ENCODE measurements at places on chromosomes 4 and X.
A peak's percentile ranks its signal among the peaks of the same experiment; 100 is the strongest.

DNA sequence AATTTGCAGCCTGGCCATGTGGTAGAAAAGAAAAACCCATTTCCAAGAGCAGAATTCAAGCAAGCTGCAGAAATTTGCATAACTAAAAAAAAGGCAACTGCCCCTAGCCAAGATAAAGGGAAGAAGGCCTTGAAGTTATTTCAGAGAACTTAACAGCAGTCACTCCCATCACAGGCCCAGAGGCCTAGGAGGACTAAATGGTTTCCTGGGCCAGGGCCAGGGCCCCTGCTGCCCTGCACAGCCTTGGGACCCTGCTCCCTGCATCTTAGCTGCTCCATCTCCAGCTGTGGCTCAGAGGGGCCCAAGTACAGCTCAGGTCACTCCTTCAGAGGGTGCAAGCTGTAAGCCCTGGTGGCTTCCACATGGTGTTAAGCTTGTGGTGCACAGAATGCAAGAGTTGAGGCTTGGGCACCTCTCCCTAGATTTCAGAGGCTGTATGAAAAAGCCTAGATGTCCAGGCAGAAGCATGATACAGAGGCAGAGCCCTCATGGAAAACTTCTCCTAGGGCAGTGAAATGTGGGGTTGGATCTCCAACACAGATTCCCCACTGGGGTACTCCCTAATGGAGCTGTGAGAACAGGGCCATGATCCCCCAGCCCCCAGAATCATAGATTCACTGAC is 6.7 kb upstream of the MID2 start:
- DNase-seq, result no peak

DNA sequence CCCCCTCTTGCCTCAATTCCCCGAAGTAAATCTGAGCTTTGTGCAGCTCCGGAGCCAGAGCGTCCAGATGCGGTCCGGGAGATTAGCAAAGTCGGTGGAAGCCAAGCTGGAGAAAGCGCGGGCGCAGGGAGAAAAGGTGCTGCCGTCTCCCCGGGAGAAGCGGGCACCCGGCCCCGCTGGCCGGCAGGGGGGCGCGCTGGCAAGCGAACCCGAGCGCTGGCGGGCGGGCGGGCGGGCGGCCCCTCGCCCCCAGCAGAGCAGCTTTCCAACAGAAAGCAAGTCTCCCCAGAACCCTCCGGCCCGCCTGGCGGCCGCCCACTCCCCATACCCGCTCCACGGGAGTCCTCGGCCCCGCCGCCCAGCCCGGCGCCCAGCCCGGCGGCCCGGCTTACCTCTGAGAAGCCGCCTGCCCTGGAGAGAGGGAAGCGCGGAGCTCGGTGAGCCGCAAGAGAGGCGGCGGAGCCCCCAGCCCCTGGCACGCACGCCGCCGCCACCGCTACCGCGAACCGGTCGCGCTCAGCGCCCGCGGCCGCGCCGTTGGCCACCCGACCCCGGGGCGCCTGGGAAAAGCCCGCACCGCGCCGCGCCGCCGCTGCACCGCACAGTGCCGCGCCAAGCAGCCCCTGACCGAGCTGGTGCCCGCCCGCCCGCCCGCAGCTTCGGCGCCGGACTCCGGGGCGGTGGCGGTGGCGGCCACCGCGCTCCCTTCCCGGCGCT is 529 bp upstream of the CITED1 start:
- DNase-seq, result no peak

DNA sequence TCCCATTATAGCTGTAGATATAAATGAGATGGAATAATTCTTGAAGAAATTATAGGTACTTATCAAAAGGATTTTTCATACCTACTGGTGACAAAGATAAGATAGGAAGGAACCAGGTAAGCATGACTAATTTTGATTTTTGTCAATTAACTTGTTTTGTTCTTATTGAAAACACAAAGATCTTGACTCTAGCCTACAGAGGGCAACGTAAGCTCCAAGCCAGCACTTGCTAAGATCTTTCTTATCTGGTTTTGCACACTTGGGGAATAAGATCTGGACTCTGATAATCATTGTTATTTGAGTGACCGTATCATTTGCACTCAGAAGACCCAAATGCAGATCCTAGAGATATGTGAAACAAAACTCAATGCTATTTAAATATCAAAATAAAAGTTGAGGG is 223.4 kb downstream of the VEGFC start:
- DNase-seq, result no peak

- no peak for DNase-seq
Measured at GRCh38 chr4:76203541-76203940, 10.1 kb downstream of the SCARB2 start.

- DNase-seq, result no peak
Measured at GRCh38 chrX:10506781-10507180, 113.6 kb downstream of the MID1 start.

- no peak for DNase-seq
Measured at GRCh38 chrX:18353931-18354368, 538 bp downstream of the SCML2 start.

DNA sequence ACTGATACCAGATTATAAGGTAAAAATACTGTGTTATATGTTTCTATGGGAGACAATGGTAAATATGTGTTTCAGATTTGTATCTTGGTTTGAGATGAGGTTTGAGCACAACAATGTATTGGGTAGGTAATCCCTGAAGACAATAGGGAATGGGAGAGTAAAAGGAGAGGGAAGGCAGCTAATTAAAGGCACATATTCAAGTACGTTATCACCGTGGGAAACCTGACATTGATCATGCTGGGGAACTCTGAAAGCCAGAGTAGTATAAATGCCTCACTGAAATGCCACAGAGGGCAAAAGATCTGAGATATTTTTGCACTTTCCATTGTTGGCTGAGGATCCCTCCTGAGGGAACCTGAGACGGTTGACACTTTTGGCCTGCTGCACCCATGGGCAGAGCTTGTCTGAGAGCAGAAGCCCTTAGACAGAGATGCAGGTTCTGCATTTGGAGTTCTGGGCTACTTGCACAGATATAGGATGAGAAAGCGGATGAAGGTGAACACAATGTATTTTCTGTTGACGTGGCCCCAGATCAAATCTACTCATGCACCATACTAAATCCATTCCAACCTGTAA is 506.7 kb downstream of the PCDH18 start:
- no peak for DNase-seq

- no peak for DNase-seq
Measured at GRCh38 chr4:8235224-8235623, 34.3 kb upstream of the HTRA3 start.

- no peak for DNase-seq
Measured at GRCh38 chr4:20026456-20026855, 225.2 kb upstream of the SLIT2 start.

GRCh38 chr4:122313006-122313646 is 65.7 kb upstream of the ADAD1 start:
- DNase-seq, result no peak

- DNase-seq, result no peak
Measured at GRCh38 chrX:69424161-69424560, 80.0 kb upstream of the NALF2 start.

DNA sequence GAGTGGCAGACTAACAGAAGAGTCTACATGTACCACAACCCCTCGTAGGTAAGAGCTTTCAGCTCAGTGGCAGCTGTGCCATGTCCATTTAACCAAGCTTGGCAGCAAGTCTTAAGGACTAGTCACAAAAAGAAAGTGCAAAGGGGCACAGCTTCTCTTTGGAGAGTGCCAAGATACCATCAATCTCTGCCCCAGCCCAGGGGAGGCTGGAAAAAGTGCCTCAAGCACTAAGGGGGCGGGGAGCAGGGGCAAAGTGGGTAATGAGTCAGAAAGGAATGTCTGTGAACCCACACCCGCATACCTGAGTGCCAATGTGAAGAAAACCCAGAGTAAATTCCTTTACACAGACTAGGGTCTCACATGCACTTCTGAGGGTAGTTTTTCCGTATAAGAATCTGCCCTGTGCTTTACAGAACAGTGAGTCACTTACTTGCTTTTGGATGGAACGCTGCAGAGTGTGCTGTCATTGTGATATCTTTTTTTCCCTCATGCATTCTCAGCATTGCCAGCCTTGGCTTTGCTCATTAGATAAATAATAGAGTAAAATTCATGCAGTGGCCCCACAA is 219.8 kb downstream of the ZNF674 start:
- peak; percentile 65 for DNase-seq

GRCh38 chrX:6052111-6052745 is 176.4 kb downstream of the NLGN4X start:
- DNase-seq, result no peak
